ENCODE measurements at places on chromosomes 1 and 21.

- DNase-seq: no peak
These were observed 50.0 kb downstream of the CACHD1 start for GRCh38 chr1:64519901-64520300.

- DNase-seq: no peak
These were observed 270.8 kb downstream of the COL11A1 start for GRCh38 chr1:102837551-102837950.

- no peak for DNase-seq
These were observed 842.9 kb upstream of the ADGRL4 start for GRCh38 chr1:79849388-79849787.

GRCh38 chr1:157287462-157287861 is 149.3 kb upstream of the ETV3 start:
- no peak for DNase-seq

DNA sequence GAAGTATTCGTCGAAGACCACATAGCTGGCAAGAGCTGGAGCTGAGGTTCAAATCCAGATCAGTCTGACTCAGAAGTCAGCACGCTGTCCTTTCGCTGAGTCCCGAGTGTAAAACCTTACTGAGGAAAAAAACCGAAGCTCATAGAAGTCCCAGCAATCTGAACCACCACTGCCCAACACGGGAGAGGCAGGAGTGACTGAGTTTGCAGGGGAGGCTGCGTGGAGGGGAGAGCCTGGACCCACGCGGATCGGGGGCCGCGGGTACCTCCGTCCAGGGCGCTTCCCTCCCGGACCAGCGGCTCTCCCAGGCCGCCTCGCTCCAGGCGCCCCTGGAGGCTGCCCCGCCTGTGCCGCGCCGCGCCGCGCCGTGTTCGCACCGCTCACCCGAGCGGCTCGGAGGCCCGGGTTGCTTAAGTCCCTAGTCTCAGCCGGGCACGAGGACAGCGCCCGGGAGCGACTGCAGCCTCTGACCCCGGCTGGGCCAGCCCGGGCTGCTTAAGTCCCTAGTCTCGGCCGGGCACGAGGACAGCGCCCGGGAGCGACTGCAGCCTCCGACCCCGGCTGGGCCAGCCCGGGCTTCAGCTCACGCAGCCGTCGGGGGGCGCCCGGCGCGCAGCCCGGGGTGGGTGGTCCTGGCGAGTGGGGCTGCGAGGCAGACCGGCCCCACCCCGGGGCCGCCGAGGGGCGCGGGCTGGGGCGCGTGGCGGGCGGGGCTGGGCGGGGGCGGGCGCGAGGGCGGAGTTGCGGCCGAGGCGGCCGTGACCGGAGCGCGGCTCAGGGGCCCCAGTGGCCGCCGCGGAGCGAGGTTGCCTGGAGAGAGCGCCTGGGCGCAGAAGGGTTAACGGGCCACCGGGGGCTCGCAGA is at the start of gene ADAMTSL4:
ADAMTSL4 (plus strand) TSS at position 777 of the 864 bp plus-strand sequence. CDS start 2,881 bp downstream, outside the sequence.
- DNase-seq: peak; percentile 41

DNA sequence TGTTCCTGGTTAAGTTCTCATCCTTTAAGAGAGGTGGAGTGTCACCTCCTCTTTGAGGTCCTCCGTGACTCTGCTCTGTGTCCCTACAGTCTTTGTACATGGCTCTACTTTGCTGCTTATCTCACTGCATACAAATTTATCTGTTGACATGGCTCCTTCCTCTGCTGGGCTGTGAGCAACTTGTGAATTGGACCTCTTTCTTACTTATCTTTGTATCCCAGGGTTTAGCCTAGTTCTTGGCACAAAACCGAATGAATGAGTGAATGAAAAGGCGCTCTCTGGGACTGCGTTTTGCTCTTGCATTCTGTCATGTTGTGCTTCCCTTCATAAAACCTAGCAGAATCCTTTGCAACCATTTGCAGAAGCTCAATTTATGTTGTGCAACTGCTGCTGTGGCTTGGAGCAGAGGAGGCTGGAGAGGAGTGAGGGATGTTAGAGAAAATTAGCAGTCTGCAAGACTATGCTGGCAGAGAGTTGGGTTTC is 12.4 kb downstream of the SLC26A9 start:
- no peak for DNase-seq

DNA sequence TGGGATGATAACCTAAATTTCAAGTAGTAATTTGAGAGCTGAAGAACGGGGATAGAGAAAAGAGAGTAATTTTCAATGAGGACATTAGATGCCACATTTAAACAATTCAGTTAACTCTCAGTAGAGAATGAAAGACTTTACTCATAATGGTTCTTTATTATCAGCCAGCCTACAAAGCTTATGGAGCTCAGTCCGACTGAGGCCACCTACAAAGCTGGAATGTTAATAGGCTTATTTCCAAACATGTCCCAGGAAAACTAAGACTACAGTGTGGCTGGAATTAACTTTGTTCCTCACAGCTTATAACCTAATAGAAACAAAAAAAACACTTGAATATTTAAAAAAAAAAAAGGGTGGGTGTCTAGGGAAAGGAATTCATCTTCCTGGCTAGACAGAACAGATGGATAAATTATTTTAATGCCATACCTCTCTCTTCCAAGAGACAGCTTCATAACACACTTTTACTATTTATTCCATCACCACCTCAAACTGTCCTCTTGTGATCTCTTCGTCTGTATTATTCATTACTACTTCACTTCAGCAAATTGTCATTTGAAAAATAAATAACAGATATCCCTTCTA is 9.8 kb downstream of the SLC19A2 start:
- DNase-seq: no peak
